ENCODE measurements at places on chromosomes 6 and 20. TPM values are rescaled to one million over a fixed set of nuclear protein-coding genes. Genes with fewer than 3 reads are reported as not detected.

Gene SLC26A8
- total RNA-seq: 0.05 TPM

Gene KIF25
- 0.73 TPM for total RNA-seq

Gene TSPO2
- total RNA-seq: not detected

Gene PHIP
- total RNA-seq: 40.7 TPM

Gene JPH2
- total RNA-seq: 0.28 TPM

Gene CTAGE9
- not detected for total RNA-seq

Gene TRIM10
- 0.17 TPM for total RNA-seq

Gene ELOVL4
- total RNA-seq: 20.3 TPM

Gene TGM3
- 0.31 TPM for total RNA-seq

Measured in motor neuron (in vitro differentiated cells).